ENCODE measurements at places on chromosomes 5 and 9.

DNA sequence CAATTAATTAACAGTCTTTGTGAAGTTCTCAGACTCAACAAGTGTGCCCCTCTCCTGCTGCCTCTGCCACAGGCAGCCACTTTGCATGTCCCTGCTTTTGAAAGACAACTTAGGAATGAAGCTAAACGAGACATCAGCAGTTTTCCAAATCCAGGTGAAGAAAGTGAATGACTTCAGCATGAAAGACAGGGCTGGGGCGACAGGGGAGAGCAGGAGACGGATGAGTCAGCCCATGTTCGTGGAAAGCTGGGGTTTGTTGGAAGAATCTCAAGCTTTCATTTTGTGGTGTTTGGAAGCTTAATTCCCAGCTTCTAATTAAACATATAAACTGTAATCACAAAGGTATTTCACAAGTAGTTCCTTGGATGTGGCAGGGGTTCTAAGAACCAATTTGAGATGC, 207.8 kb upstream of the MAP3K1 start:
- no peak for DNase-seq

DNA sequence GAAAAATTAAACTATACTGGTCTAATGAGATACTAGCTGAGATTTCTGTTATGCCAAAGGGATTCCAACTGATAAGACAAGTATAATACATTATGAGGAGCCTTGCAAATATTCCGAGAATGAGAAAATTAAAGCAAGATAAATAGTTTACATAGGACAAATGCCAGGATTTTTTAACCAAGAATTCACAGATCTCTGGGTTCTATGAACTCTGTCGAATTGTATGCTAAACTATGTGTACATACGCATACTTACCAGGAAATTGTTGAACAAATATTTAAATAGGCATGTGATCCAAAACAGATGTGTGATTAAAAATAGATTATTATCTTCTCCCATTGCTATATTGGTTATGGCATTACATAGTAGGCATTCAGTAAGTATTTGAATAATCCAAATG, 616.6 kb downstream of the GABRG2 start:
- no peak for DNase-seq

DNA sequence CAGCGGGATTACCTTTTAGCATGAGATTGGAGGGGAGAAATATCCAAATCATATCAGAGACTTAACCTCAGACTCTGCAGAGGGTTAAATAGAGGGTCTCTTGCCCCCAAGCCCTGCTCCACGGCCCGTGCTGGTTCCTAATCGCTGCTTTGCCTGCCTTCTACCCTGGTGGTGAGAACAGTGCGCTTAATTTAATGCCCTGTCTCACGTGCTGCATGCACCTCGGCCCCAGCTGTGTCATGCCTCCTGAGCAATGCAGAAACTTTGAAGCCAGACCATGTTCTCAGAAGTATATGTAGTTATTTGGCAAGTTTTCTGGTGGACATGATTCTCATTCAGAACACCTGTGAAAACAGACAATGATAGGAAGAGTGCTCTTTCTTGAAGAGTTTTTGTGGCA, 1.4 kb downstream of the OTULIN start:
- peak; percentile 37 for DNase-seq

GRCh38 chr5:178240766-178241165, 8.2 kb upstream of the PHYKPL start:
- DNase-seq = no peak

- DNase-seq = no peak
These were observed 88.6 kb downstream of the EHMT1 start for GRCh38 chr9:137707361-137707760.

- DNase-seq = no peak
These were observed 40.3 kb upstream of the CDKN2AIPNL start for GRCh38 chr5:134451936-134452505.

DNA sequence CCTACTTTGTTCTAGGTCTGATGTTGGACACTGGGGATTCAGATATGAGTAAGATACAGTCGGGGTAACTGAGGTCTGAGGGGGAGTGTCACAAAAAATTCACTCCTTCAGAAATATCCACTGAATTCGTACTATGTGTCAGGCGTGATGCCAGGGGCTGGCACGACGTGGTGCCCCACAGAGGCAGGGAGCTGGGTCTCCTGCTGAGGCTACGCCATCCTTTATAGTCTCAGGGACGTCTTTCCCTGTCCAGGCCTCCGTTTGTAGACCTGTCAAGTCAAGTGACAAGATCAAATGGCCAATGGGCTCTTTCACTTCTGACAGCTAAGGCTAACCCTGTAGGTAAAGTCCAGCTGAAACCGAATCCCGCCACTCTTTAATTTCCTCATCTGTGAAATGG, 118.8 kb upstream of the SMIM23 start:
- DNase-seq = no peak

DNA sequence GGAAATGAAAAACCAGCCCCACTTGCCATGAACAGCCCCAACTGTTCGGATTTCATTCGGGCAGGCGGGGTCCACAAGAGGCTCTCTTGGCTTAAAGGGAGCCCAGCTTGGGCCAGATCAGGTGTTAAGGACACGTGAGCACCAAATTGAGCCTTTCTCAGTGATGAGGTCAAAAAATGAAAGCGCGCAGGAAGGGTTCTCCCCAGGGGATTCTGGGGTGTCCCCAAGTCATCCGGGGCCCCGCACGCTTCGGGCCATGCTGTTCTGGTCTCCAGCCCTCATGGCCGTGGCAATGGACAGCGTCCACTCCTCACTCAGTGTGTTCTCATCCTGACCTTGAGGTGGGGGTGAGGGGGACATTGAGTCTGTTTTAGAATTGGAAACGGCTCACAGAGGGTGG, 10.9 kb downstream of the AK1 start:
- DNase-seq = no peak

GRCh38 chr5:122163121-122164069, 34.0 kb downstream of the ZNF474 start:
- no peak for DNase-seq

GRCh38 chr5:405421-405820, 37.6 kb upstream of the EXOC3 start:
- no peak for DNase-seq

DNA sequence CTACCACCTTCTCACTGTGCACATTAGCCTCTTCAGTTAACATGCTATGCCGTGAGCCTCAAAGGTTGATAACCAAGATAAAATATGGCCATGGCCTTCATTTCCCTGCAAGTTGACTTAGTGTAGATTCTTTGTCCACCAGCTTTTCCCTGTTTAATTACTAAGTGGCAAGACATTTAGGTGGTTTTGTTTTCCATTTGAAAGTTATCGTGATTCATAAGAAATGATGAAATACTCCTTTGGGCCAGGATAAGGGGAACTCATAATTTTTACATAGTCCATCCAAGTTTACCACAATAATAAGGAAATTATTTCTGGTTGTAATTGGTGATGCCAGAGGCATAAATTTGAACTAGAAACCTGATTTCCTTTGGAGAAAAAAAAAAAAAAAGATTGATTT, 609.6 kb downstream of the TAF11L14 start:
- DNase-seq = no peak

GRCh38 chr9:100014846-100015245, 84.0 kb downstream of the ERP44 start:
- no peak for DNase-seq

DNA sequence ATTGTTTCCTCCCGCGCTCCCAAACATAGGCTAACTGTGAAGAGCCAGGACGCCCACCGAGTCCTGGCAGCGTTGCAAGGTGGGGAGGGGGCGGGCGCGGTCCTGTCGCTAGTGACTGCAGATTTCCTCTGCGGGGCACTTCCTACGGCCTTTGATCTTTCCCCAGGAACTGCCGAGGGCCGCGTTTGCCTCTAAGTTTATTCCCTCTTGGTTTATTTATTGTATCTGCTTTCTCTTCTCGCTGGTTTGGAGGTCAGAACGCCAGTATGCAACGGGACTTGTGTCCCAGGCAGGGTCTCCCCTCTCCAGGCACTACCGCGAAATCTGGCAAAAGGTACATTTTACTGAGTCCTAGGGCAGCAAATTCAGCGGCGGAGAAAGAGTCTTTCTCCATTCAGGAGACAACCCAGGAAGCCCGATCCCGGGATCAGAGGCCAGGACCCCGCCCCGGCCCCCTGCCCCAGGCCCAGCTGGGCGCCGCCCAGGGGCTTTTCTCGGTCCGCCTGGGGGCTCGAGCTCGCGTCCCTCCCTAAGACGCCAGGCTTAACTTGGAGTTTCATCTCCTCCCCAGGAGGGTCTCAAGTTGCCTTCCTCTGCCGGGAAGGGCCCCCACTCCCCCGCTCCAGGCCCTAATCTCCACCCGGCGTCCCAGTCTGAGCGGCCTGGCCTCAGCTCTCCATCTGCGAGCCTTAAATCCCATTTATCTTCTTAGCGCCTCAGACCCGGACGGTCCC, 884 bp upstream of the EGFLAM start:
- no peak for DNase-seq

DNA sequence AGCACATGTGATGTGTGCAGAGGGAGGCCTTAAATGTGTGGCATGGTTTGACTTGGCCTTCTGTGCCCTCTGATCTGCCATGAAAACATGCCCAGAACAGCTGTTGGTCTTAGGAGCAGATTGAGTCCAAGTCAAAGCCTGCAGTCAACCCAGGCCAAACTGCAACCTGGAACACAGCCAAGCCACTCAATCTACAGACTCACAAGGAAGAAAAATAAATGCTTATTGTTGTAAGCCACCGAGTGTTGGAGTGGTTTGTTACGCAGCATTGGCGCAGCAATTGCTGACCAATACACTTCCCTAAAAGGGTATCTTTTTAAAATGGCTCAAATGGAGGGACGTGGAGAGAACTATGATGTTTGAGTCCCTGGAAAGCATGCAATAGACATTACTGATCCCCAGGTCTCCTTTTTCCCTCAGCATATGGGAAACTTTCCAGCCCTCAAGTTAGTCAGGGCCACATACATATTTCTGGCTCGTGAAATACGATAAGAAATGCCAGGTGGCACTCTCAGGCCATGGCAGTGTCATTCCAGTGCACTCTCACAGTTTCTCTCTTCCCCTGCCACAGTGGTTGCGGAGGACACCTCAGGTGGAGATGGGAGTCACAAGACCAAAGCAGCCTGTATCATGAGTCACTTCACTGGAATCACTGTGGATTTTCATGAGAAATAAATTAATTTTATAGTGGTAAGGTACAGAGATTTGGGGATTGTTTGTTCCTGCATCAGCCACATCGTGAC, 168.0 kb upstream of the ZNF618 start:
- DNase-seq = no peak

DNA sequence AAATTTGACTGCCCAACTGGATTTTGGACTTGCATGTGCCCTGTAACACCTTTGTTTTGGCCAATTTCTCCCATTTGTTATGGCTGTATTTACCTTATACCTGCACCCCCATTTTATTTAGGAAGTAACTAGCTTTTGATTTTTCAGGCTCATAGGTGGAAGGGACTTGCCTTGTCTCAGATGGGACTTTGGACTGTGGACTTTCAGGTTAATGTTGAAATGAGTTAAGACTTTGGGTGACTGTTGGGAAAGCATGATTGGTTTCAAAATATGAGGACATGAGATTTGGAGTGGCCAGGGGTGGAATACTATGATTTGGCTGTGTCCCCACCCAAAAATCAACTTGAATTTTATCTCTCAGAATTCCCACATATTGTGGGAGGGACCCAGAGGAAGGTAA, 490.2 kb downstream of the PRR16 start:
- DNase-seq = no peak

DNA sequence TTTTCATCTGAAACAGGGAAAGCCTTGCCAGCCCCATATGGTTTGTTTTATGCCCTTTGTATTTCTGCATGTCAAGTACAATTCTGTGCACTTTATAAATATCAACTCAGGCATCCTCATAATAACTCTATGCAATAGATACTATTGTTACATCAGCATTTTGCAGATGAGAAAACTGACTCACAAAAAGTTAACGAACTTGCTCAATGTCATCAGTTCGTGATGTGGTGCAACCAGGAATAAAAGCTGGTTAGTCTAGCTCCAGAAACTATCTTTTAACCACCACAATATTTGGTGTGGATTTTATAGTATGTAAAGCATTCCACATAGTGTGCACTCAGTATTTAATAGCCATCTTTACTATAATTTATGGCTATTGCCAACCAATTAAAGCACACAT, 134.9 kb downstream of the MRPS30 start:
- no peak for DNase-seq

DNA sequence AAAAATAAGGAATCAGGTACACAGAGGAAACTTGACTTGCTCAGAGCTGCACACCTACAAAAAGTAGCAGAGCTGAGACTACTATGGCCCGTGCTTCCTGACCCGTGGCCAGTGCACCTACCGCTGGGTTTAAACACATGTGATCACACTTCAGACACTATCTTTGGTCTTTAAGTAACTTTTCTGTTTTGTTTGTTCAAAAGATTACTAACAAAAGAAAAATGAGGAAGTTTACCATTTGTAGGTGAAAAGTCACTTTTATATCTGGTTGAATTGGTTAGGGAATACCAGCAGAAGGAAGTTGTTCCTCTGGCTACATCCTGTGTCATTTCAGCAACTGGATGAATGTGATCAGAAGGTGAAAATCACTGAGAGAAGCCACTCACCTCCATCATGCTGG, 6.5 kb upstream of the SYK start:
- no peak for DNase-seq

DNA sequence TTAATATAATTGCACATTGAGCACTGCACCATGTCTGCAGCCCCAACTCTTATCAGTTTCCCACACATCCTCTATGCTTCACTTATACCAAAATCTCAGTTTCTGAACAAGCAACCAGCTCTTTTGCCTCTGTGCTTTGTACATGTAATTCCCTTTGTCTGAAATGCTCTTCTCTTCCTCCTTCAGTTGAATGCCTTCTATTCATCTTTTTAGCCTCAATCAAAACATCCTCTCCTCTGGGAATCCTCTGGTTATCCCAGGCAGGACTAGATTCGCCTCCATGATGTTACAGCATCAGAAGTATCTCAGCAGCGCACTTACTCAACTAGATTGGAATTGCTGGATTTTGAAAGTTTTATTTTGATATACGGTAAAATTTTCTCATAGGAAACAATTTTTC, 143.3 kb downstream of the GAS1 start:
- DNase-seq = no peak

DNA sequence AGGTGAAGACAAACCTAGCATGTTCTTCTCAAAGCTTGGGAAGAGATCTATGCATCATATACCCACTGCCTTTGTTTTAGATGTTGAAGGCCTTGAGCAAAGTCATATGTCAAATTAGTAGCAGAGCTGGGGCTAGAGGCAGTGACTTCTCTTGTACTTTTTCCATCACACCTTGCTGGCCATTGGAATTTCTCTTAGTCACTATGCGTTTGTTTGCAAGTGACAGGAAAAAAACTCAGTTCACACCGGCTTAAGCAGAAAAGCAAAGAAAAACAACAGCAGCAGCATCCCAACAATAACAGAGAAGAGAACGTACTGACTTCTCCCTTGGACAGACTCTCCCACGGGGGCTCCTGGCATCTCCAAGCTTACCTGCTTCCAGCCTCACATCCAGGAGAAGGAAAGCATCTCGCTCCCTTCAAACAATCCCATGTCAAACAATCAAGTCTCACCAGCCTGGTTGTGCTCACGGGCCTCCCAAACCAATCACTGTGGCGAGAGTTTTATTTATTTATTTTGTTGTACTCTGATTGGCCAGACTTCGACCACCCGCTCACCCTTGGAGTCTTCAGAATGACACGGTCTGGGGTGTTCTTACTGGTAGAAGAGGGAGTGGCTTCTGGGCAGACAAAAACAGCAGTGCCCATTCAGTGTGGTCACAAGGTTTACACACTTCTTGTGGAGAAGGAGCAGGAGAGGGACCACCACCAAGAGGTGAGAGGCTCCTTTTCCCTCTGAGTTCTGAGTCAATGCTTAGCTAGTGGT, 83.8 kb upstream of the STC2 start:
- no peak for DNase-seq
